Nucleus accumbens (tissue), 56 donors: ENCODE measurements at places on chromosomes 3 and 15.

DNA sequence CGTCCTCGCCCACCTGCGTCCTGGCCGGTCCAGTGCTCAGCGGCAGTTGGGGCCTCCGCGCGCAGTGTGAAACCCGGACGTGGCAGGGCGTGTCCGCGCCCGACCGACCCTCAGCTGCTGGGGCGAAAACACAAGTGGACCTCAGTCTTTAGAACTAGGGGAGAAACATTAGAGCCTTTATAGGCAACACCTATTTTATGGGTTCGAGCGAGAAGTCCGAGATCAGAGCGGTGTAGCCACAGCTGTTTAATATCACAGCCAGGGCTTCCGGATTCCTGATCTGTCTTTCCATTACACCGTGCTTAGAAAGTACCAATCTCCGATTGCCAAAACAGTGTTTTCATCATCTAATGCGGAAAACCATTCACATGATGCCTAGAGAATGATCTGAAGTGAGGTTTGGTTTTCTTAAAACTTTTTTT, 506 bp downstream of the RAD51 start:
- DNase-seq, result no peak

GRCh38 chr15:88476635-88477060, 9.1 kb downstream of the MRPS11 start:
- no peak for DNase-seq

DNA sequence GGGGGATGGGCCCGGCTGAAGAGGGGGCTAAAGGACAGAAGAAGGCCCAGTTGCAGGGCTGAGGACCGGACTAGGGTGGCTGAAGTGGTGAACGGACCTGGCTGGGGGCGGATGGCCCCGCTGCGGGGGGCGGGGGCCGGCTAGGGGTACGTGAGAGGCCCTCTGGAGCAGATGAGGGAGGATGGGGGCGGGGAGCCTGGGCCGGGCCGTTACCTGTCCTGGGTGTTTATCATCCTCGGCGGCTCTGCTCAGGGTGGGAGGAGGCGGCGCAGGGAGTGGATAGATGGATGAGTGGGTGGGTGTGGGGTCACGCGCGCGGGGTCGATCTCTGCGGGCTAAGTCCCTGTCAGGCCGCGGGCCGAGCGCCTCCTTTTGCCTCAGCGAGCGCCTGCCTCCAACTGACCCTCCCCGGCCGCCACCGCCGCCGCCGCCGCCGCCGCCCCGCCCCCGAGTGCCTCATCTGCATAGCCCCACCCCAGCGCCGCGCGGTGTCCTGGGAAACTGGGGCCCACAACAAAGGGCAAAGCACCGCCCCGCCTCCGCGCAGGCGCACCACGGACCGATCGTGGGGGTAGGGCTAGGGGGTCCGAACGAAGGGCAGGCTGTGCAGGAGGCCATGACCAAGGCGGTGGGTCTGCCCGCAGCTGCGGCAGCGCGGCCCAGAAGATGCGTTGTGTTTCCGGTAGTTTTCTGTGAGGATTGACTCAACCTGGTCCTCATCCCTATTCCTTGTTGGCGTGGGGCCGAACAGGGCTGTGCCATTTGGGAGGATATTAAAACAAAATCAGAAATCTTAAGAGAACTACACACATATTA, 72.4 kb downstream of the RBPMS2 start:
- peak; percentile 95 for DNase-seq

- no peak for DNase-seq
Observed at GRCh38 chr3:150005243-150006112, 34.8 kb upstream of the PFN2 start.

DNA sequence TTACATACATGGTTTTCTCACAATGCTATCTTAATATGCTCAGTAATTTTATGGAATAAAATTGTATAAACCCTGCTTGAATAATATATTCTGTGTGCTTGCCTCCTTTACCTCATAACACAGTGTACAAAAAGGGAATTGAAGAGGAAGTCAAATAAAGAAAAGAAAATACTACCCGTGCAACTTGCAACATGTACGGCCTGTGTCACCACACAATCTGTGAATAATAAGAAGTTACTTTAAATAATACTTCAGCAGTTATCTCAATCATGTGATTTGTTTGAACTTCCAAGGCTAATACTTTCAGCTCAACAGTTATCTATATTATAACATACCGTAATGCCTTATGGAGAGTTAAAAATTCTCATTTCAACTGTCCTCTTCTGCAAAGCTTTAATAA, 58.1 kb upstream of the SATB1 start:
- DNase-seq, result no peak

DNA sequence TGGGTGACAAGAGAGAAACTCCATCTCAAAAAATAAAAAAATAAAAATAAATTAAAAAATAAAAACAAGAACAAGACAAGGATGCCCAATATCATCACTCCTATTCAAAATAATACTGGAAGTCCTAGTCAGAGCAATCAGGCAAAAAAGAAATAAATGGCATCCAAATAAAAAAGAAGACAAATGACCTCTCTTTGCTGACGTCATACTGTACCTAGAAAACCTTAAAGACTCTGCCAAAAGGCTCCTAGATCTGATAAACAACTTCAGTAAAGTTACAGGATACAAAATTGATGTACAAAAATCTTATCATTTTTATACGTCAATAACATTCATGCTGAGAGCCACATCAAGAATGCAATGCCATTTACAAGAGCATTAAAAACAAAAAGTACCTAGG, 18.7 kb upstream of the HERC1 start:
- no peak for DNase-seq

DNA sequence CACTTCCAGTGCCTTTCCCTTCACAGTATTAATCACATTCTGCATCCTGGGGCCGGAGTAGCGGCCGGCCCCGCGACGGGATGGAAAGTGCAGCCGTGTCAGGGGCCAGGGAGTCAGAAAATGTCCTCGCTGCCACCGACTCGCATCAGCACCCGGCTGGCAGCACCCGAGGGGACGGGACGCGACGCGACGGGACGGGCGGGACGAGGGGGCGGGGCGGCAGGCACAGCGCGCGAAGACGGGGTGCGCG, 353 bp downstream of the ATG3 start:
- DNase-seq, result no peak

- DNase-seq, result no peak
Observed at GRCh38 chr15:74043425-74044266, 38.7 kb downstream of the GOLGA6A start.

DNA sequence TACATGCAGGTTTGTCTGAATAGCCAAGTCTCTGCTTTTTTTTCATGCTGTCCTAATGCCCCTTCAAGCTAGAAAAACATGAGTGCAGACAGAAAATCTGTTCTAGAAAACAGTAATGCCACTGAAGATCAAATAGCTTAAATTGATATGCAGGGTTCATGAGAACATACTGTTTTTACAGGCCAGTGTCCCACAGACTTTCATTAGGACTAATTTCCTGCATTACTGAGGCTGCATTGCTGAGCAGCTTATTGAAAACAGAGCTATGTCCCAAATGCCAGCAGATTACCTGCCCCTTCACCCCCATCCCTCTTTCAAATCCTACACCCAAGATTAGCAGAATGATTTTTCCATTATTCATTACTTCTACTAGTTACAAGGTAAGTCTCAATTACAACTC, 665 bp downstream of the TM4SF18 start:
- no peak for DNase-seq

- DNase-seq, result no peak
Observed at GRCh38 chr3:64827431-64827830, 139.6 kb upstream of the ADAMTS9 start.

DNA sequence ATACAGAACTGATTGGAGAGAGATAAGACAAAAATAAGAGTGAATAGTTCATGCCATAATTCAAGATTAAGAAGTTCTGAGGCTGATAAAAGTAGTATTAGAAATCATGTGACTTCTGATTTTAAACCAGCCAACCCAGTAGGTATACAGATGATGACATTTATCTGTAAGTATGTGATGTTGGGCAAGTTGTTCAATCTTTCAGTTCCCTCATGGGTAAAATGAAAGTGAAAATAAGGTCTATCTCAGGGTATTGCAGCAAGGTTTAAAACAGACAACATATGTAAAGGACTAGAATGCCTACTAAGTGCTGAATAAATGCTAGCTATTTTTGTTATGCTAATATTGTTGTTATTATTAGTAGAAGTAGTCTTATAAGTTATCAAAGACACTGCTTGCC, 1055.7 kb downstream of the NAALADL2 start:
- DNase-seq, result no peak

DNA sequence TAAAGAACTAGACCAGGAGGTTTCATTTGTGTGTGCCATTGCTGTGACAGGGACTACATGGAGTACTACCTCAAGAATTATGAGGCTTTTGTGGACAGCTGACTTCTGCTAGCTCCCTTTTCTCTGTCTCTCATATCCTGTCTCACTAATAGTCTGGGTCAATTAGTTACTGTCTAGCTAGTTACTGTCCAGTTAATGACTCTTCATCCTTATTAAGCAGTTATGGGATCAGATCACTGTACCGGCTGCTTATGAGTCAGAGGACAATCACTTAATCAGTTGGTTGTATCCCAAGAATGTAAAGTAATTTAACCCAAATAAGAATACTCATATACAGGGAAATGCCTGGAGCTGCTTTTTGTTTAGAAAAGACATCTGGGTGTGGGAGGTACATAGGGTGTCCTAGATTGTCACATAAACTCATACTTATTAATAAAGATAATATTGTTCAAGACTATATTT, 158.0 kb downstream of the CDIN1 start:
- no peak for DNase-seq

GRCh38 chr3:64053581-64053980, 30.3 kb upstream of the PSMD6 start:
- DNase-seq, result no peak

GRCh38 chr3:108486941-108487340, 23.5 kb downstream of the MYH15 start:
- DNase-seq, result peak; percentile 42

- peak; percentile 50 for DNase-seq
Observed at GRCh38 chr15:41603941-41604911, 45.2 kb downstream of the TYRO3 start.

GRCh38 chr3:181470349-181470748, 241.4 kb upstream of the SOX2 start:
- DNase-seq, result no peak

GRCh38 chr15:96700555-96700954, 370.1 kb downstream of the NR2F2 start:
- no peak for DNase-seq

GRCh38 chr15:68683551-68683950, 104.8 kb downstream of the CORO2B start:
- DNase-seq, result no peak

GRCh38 chr15:99708563-99708962, 24.7 kb downstream of the LYSMD4 start:
- DNase-seq, result no peak
